Mucosa of gallbladder (tissue), 1 donor: ENCODE measurements at places on chromosomes 7 and 10.
A peak's percentile ranks its signal among the peaks of the same experiment; 100 is the strongest.

DNA sequence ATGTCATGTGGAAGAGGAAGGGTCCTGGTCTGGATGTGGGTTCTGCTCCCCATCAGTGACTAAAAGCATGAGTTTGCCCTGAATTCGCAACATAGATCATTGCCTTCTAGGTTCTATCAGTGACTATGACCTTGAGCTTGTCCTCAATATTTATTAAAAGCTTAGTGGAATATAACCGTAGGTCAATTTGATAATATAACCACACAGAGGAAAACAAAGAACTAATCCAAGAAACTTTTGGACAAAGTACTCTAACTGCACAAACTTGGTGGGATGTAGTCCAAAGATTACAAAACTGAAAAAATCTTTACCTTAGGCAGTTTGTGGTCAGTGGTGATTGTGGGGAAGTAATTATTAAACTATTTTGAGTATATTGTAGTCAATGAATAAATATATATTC is 152.9 kb downstream of the CYP26A1 start:
- no peak for DNase-seq

- DNase-seq: no peak
These were observed 5.6 kb upstream of the AS3MT start for GRCh38 chr10:102863660-102864059.

DNA sequence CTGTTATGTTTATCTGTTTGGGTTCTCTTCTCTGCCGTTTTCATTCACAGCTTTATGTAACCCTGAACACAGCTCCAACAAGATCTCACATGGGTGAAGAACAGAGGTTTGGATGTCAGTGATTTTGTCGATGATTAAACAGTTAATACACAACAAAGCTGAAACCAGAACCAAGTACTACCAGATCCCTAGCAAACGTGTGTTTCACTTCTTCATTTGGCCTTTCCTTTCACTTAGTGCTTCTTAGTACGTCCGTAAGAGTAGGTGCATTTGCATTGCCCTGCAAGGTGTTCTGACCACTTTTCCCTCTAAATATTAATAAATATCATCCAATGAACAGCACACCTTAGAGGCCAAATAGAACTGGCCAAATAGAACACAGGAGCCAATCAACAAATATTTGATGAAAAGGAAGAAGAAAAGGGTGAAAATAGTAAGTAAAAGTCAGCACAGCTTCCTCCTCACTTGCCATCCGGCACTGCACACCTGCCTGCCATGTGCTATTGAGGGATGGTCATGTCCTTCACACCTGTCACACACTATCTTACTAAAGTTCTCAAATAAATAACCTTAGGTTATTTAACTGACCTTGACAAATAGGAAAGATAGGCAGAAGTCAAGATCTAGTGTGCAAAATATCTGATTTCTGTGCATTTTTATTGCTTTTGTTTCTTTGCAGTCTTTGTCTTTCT is 252.6 kb upstream of the ANKRD30A start:
- no peak for DNase-seq

DNA sequence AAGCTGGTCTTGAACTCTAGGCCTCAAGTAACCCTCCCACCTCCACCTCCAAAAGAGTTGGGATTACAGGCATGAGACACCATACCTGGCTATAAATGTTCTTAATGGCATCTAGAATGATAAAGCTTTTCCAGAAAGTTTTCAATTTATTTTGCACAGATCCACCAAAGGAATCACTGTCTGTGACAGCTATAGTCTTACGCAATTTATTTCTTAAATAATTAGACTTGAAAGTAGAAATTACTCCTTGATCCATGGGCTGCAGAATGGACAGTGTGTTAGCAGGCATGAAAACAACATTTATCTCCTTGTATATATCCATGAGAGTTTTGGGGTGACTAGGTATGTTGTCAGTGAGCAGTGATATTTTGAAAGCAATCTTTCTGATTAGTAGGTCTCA is 33.8 kb downstream of the GALNT11 start:
- no peak for DNase-seq

- no peak for DNase-seq
These were observed 7.2 kb downstream of the GCC1 start for GRCh38 chr7:127578036-127578684.

- peak; percentile 21 for DNase-seq
These were observed 46.6 kb upstream of the COL1A2 start for GRCh38 chr7:94348142-94348541.

- DNase-seq: no peak
These were observed 303.5 kb downstream of the PAXIP1 start for GRCh38 chr7:154699417-154699816.
